Activated CD8-positive, alpha-beta T cell treated with anti-CD3 and anti-CD28 coated beads, Interleukin-2, amount 10 ng/mL, durations not matched to agents 7 days and 5 days (primary cell): ENCODE measurements at places on chromosomes 11 and 22. TPM values are rescaled to one million over a fixed set of nuclear protein-coding genes. Genes with fewer than 3 reads are reported as not detected.
A peak's percentile ranks its signal among the peaks of the same experiment; 100 is the strongest.

OR5B21 gene
- total RNA-seq, result 0.26 TPM

KRTAP5-9 gene
- total RNA-seq, result not detected

GRCh38 chr11:61698173-61698948 lies 18.2 kb downstream of the DAGLA start:
- H3K27me3 ChIP-seq, result peaks cover 4% of the 10 kb centered on the region
- peaks cover 45% of the 10 kb centered on the region for H3K4me1 ChIP-seq
- H3K27ac ChIP-seq, result peak overlapping the region; percentile 60
- H3K4me3 ChIP-seq, result no peak overlapping the region
- peak; percentile 41 for DNase-seq

DNA sequence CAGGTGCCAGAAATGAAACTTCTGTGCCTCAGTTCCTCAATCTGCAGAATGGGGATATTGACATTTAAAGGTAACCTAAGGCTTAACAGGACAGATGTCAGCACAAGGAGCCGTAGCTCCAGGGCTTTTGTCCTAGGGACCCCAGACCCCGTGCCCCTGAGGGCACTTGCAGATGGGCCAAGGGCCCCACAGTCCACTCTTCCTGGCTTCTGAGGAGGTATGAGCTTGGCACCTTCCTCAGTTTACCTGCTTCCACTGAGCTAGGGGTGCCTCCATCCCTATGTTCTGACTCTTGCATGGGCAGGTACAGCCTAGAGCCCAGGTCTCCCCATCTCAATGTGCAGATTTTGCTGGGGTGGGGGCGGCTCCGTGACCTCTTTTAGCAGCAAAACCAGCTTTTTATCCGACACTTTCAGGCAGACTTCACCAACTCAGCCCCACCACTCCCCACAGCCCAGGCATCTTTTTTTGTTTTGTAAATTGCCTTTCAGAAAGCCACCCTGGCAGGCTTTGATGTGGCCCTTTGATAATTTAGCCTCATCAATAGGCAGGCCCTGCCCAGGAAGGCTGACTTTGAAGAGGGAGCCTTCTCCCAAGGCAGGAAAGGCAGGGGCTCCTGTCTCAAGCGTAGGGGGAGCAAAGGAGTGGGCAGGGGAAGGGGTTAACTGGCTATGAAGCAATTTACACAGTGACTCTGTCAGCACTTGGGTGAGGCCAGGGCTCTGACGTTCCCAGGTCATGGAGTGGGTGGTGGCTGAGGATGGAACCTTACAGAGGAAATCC lies 23.7 kb upstream of the FGF3 start:
- peaks cover 11% of the 10 kb centered on the region for H3K27me3 ChIP-seq
- no peak overlapping the region for H3K27ac ChIP-seq
- DNase-seq, result no peak
- H3K4me3 ChIP-seq, result no peak overlapping the region
- H3K36me3 ChIP-seq, result no peaks in the 10 kb centered on the region

- H3K4me3 ChIP-seq, result no peak overlapping the region
- peaks cover 16% of the 10 kb centered on the region for H3K27me3 ChIP-seq
- DNase-seq, result peak; percentile 20
- H3K4me1 ChIP-seq, result peaks cover 11% of the 10 kb centered on the region
- H3K27ac ChIP-seq, result no peak overlapping the region
Measured at GRCh38 chr22:22879675-22880155, 7.9 kb upstream of the IGLL5 start.

DNA sequence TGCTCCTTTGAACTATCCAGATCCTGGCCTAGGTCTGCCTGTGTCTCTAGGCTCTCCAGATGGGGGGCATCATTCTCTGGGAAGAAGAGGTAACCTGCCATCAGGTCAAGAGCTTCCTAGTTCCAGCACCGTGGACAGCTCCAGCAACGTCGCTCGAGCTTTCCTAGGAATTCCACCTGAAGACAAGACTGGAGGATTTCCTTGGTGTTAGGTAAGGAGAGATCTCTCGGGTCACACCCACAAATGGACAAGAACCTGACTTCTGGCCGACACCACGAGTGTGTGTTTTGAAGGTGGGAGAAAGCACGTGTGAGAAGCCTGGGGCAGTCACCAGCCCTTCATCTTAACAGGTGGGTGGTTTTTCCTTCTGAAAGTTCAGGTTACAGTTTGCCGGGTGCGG lies 1.2 kb downstream of the PRG3 start:
- H3K36me3 ChIP-seq, result no peaks in the 10 kb centered on the region
- peak; percentile 21 for DNase-seq
- peaks cover 11% of the 10 kb centered on the region for H3K27me3 ChIP-seq
- H3K27ac ChIP-seq, result no peak overlapping the region
- H3K4me1 ChIP-seq, result no peaks in the 10 kb centered on the region

DNA sequence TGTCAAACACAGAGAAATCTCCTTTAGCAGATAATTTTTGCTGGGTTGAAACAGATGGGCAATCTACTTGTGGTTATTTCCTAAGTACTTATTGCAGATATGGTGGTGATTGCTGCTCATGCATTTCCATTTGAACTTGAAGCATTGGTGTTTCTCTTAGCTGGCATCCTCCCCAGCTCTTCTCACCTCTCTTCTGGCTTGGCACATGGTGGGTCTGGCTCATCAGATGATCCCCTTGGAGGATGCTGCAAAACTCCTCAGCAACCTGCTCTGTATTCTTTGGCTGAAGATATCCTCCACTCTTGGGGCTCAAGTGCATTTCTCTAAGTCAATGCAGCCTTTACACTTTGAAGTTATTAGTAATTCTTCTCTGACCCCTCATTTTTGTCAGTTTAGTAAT lies 87.3 kb upstream of the MYO18B start:
- H3K4me1 ChIP-seq, result peaks cover 13% of the 10 kb centered on the region
- no peak overlapping the region for H3K27ac ChIP-seq
- H3K36me3 ChIP-seq, result peaks cover 38% of the 10 kb centered on the region
- H3K4me3 ChIP-seq, result no peak overlapping the region
- DNase-seq, result no peak

PAK1 gene
- 91.5 TPM for total RNA-seq

MED19 gene
- total RNA-seq, result 13.6 TPM

DNA sequence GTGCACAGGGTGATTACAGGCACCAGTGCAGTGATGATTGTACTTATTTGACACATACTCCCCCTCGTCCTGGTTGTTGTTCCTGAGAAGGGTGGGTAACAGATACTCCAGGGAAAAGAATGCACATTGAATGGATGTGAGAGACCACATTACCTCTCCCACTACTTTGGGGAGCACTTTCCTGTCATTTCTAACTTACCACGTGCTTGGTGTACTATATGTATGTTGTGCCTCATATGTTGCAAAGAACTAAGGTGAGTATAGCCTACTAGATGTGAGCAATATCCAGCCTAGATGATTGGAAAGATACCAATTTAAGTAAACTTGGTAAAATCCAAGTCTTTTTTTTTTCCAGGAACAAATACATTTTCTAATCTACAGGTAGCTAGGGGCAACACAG lies 14.3 kb upstream of the SCARF2 start:
- H3K27me3 ChIP-seq, result no peaks in the 10 kb centered on the region
- H3K4me1 ChIP-seq, result peaks cover 14% of the 10 kb centered on the region
- no peak for DNase-seq
- no peak overlapping the region for H3K27ac ChIP-seq

GRCh38 chr11:102573851-102574250 lies 43.3 kb upstream of the MMP7 start:
- H3K36me3 ChIP-seq, result peaks cover 21% of the 10 kb centered on the region
- no peak overlapping the region for H3K4me3 ChIP-seq
- no peak for DNase-seq

DNA sequence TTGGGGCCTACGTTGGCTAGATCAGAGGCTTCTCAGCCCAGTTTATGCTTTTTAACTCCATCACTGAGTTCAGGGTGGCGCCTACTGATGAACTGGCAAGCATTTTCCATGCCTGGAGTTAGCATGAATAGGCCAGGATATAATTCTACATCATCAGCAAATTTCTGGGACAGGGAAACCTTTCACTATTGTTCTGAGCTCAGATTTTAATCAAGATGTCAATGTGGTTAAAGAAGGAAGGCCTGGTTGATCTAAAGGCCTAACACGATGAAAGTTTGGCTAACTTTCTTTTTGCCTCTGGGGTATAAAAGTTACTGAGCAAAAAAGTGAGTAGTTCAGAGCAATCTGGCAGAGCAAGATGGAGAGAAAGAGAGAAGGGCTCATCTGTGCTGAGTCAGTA lies 21.7 kb upstream of the IFITM3 start:
- peaks cover 7% of the 10 kb centered on the region for H3K36me3 ChIP-seq
- no peak for DNase-seq
- H3K4me1 ChIP-seq, result peaks cover 19% of the 10 kb centered on the region

DNA sequence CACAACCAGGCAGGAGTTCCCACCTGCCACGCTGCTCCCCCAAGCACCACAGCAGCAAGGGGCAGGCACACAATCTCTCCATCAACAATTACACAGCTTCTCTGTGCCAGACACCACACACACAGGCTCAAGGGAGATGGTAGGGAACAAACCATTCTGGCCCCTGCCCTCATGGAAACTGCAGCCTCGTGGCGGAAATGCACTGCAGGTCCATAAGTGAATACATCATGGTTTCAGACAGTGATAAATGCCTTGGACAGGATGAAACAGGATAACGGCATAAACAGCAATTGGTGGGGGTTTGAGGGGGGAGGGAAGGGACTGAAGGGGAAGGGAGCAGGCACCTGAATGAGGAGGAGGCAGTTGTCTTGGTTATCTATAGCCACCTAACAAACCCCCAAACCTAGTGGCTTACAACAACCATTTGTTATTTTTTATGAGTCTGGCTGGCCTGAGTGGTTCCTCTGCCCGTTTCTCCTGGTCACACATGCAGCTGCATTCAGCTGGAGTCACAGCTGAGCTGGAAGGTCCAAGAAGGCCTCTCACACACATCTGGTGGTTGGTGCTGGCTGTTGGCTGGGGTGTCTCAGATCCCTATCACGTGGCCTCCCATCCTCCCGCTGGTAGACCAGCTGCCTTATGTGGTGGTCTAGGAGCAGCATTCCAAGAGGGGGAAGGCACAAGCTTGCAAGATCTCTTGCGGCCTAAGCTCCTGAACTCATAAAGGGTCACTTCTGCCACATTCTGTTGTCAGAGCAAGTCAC lies 15.0 kb upstream of the YWHAH start:
- H3K27me3 ChIP-seq, result peaks cover 19% of the 10 kb centered on the region
- H3K36me3 ChIP-seq, result no peaks in the 10 kb centered on the region
- no peak overlapping the region for H3K27ac ChIP-seq
- H3K4me3 ChIP-seq, result no peak overlapping the region
- H3K4me1 ChIP-seq, result peaks cover 2% of the 10 kb centered on the region

DNA sequence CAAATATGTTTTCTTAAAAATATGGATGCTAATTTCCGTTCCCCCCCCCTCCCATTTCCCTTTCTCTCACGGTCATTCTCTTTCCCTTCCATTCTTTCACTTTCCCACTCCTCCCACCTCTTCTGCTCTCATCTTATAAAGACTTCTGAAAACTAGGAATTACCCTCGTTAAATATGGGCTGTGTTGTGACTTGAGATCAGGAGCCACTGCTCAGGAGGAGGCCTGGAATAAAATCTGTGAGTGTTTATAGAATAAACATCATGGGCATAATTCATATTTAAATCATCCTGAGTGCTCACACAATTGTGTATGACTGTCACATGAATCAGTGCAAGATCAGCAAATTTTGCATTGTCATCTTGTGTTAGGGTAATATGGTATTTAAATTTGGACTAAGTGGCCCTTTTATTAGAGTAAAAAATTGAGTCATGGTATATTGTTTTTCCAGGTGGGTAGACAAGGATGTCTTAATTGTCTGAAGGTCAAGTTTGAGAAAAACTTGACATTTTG lies 208.0 kb downstream of the DDX10 start:
- no peaks in the 10 kb centered on the region for H3K27me3 ChIP-seq
- peaks cover 4% of the 10 kb centered on the region for H3K36me3 ChIP-seq
- peaks cover 34% of the 10 kb centered on the region for H3K4me1 ChIP-seq
- no peak overlapping the region for H3K27ac ChIP-seq
- no peak overlapping the region for H3K4me3 ChIP-seq
- DNase-seq, result no peak

DNA sequence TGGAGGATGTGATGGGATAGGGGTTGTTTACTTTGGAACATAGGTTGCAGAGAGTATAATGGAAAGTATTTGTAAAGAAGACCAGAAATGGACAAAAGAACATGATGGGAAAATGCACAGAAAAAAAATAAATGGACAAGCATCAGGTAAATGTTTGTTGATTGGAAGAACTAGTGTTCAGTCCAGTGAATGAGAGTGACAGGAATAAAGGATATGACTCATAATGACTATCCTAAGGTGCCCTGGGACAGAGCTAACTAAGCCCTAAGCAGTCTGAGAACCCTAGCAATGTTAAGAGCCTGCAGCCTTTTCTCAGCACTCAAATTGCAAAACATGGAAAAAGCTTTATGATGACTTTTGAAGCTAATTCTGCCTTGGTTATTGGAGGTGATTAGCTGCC lies 732.8 kb upstream of the ANO5 start:
- H3K36me3 ChIP-seq, result no peaks in the 10 kb centered on the region
- no peaks in the 10 kb centered on the region for H3K4me1 ChIP-seq
- no peak overlapping the region for H3K27ac ChIP-seq
- H3K27me3 ChIP-seq, result no peaks in the 10 kb centered on the region
- no peak overlapping the region for H3K4me3 ChIP-seq

- DNase-seq, result peak; percentile 17
- H3K27ac ChIP-seq, result no peak overlapping the region
- no peaks in the 10 kb centered on the region for H3K4me1 ChIP-seq
- no peaks in the 10 kb centered on the region for H3K36me3 ChIP-seq
- no peaks in the 10 kb centered on the region for H3K27me3 ChIP-seq
Measured at GRCh38 chr11:134342572-134343340, 11.0 kb downstream of the GLB1L2 start.

- no peak overlapping the region for H3K4me3 ChIP-seq
- no peak overlapping the region for H3K27ac ChIP-seq
- no peaks in the 10 kb centered on the region for H3K27me3 ChIP-seq
- no peak for DNase-seq
- peaks cover 5% of the 10 kb centered on the region for H3K36me3 ChIP-seq
- no peaks in the 10 kb centered on the region for H3K4me1 ChIP-seq
Measured at GRCh38 chr22:11605468-11605981, 3922.5 kb upstream of the OR11H1 start.

- H3K27me3 ChIP-seq, result peaks cover 7% of the 10 kb centered on the region
- no peaks in the 10 kb centered on the region for H3K36me3 ChIP-seq
- H3K27ac ChIP-seq, result no peak overlapping the region
- DNase-seq, result no peak
Measured at GRCh38 chr11:10667521-10667885, 26.1 kb downstream of the IRAG1 start.

DNA sequence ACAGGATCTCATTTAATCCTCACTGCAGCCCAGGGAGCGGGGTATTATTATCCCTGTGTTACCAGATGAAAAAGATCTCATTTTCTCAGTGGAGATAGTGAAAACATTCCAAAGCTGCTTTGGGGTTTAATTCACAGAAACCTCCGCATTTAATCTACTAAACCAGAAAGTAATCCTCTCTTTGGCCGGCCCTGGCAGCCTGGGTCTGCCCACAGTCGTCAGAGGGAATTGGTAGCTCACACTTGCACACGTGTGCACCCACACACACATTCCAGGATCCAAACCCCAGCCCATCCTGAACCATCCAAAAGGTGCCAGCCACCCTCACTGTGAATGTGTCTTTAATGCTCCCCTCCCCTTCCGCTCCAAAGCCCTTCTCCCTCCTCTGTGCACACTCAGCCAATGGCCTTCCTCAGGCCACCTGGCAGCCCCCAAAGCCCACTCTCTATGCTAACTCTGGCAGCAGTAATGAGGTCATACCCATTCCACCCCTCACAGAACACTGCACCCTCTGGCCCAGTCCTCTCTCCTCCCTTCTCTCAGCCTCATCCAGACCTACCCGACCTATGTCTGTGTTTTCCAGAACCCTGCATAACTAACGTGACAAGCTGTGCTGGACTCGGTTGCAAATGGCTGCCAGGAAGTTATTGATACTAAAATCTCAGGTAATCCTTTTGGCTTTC lies 466.2 kb downstream of the SOX6 start:
- H3K36me3 ChIP-seq, result no peaks in the 10 kb centered on the region
- H3K27ac ChIP-seq, result no peak overlapping the region
- no peaks in the 10 kb centered on the region for H3K4me1 ChIP-seq
- H3K4me3 ChIP-seq, result no peak overlapping the region
- DNase-seq, result no peak
- peaks cover 4% of the 10 kb centered on the region for H3K27me3 ChIP-seq
